ENCODE measurements at places on chromosomes 6 and 20. TPM values are rescaled to one million over a fixed set of nuclear protein-coding genes. Genes with fewer than 3 reads are reported as not detected.

The STX7 gene
- 49.3 TPM for total RNA-seq

The GATA5 gene
- not detected for total RNA-seq

The DSE gene
- 67.1 TPM for total RNA-seq

The TP53TG5 gene
- total RNA-seq, result not detected

The EEF1A2 gene
- 0.68 TPM for total RNA-seq

The SLC12A5 gene
- total RNA-seq, result 1.7 TPM

DNA sequence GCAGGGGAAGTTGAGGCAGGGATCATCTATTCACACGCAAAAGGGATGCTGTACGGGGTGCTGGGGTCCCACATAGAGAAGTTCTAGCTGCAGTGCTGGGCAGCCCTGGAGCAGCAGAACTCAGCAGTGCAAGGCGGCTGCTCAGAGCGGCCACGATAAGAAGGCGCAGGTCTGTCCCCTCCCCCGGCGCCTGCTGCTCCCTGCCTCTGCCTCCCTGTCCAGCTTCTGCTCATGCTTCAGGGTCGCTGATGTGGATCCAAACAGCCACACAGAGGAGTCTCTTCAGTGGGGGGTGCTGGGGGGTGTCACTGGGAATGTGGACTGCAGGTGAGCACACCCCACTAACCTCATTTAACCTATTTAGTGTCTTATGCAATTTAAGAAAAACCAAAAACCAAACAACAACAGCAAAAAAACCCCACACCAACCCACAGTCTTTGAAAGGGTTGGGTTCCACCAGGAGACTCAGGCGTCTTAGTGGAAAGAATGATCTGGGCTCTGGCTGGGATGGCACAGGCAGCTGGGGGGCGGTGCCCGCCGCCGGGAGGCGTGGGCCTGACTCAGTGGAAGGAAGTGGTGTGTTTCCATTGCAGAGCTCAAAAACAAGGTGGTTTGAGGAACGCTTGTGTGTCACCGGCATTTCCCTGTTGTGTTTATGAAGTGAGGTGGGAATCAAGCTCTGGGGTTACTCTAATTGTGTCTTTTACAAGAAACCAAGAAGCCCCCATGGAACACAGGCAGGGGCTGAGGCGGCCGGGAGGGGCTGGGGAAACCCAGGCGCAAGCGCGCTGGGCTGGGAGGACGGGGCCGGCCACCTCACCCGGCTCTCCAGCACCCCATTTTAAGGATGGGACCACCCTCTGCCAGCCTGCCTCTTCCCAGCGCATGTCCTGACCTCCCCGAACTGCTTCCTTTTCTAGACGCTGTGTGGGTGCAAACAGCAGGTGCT is 55.1 kb downstream of the IRF4 start:
- peaks cover 3% of the 10 kb centered on the region for H3K27me3 ChIP-seq
- H3K27ac ChIP-seq, result no peak overlapping the region
- no peak for DNase-seq
- no peaks in the 10 kb centered on the region for H3K36me3 ChIP-seq

DNA sequence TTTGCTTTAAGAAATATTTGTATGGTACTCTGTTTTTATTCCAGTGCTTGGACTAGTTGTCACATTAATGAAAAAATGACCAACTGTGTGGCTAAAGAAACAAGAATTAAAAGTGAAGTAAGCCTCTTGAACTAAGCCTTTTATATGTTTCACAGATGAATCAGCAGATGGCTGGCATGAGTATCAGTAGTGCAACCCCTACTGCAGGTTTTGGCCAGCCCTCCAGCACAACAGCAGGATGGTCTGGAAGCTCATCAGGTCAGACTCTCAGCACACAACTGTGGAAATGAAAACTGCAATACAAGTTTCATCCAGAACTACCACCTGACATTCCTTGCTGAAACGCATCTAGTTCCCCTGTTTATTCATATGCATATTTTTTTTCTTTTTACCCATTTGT is 96.8 kb downstream of the B3GAT2 start:
- H3K27ac ChIP-seq, result no peak overlapping the region
- H3K4me1 ChIP-seq, result no peaks in the 10 kb centered on the region
- peaks cover 12% of the 10 kb centered on the region for H3K36me3 ChIP-seq
- no peak for DNase-seq
- no peak overlapping the region for H3K4me3 ChIP-seq

- no peaks in the 10 kb centered on the region for H3K27me3 ChIP-seq
- no peaks in the 10 kb centered on the region for H3K36me3 ChIP-seq
- H3K4me1 ChIP-seq, result peaks cover 44% of the 10 kb centered on the region
- peak overlapping the region; percentile 95 for H3K27ac ChIP-seq
- DNase-seq, result no peak
These were observed 33.0 kb downstream of the CARMIL1 start for GRCh38 chr6:25312034-25312620.

DNA sequence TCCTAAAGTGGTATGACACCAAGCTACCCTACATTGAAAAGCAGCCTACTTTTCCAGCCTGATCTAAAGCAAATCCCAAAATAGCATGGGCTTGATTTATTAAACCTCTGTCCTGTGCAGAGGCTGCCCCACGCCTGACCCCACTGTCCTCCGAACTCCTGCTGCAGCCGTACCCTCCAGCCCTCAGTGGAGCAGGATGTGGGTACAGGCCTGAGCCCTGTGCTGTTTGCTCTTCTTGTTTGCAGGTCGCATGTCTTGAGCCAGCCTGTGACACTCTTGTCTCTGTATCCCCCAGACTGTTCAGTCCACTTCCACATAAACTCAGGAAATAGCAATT is 61.2 kb downstream of the RPP40 start:
- H3K27ac ChIP-seq, result peak overlapping the region; percentile 74
- H3K27me3 ChIP-seq, result no peaks in the 10 kb centered on the region
- H3K4me3 ChIP-seq, result no peak overlapping the region
- no peak for DNase-seq
- H3K36me3 ChIP-seq, result peaks cover 16% of the 10 kb centered on the region

GRCh38 chr6:25354078-25354932 is 75.1 kb downstream of the CARMIL1 start:
- no peaks in the 10 kb centered on the region for H3K27me3 ChIP-seq
- no peak overlapping the region for H3K27ac ChIP-seq
- no peaks in the 10 kb centered on the region for H3K36me3 ChIP-seq
- no peak overlapping the region for H3K4me3 ChIP-seq
- H3K4me1 ChIP-seq, result peaks cover 45% of the 10 kb centered on the region

GRCh38 chr6:45609141-45609638 is 231.5 kb upstream of the SUPT3H start:
- H3K36me3 ChIP-seq, result no peaks in the 10 kb centered on the region
- DNase-seq, result no peak
- no peaks in the 10 kb centered on the region for H3K27me3 ChIP-seq
- no peak overlapping the region for H3K4me3 ChIP-seq
- H3K27ac ChIP-seq, result no peak overlapping the region
- peaks cover 30% of the 10 kb centered on the region for H3K4me1 ChIP-seq

DNA sequence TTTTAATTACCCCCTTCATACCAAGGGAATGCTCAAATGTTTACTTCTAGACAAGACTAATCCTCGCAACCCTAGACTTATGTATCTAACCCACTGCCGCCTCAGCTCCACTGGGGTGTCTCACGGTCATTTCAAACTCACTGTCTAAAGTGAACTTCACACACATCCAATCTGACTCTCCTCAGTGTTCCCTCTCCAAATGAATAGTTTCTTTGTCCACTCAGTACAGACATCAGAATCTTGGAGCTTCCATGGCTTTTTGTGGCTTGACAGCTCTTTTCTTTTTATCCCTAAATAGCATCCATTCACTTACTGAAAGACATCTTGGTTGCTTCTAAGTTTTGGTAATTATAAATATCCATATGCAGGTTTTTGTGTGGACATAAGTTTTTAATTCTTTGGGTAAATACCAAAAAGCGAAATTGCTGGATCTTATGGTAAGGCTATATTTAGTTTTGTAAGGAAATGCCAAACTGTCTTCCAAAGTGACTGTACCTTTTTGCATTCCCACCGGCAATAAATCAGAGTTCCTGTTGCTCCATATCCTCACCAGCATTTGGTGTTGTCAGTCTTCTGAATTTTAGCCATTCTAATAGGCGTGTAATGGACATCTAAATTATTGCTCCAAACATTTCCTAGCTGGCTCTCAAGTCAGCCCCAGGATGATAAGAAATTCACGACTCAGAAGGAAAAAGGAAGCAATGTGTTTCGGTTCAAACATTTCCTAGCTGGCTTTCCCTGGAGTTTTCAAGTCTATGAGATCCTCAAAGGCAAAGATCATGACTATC is 73.1 kb downstream of the DNAAF9 start:
- H3K4me1 ChIP-seq, result no peaks in the 10 kb centered on the region
- H3K4me3 ChIP-seq, result no peak overlapping the region
- no peak overlapping the region for H3K27ac ChIP-seq
- no peak for DNase-seq

DNA sequence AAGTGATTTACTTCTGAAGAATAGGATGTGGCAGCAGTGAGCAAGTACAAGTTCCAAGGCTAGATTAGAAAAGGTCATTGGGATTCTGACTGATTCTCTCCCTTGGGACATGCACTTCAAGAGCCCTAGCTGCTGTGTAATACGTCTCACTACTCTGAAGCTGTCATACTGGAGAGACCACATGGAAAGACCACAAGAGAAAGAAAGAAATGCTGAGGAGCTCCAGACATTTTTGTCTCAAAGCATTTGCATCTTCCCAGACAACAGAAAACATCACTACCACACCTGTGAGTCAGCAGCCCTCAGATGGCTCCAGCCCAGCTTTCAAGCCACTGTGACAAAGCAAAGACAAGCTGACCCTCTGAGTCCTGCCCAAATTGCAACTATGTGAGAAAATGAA is 20.7 kb downstream of the TENT5A start:
- H3K27ac ChIP-seq, result no peak overlapping the region
- no peak overlapping the region for H3K4me3 ChIP-seq
- H3K4me1 ChIP-seq, result no peaks in the 10 kb centered on the region
- DNase-seq, result no peak

DNA sequence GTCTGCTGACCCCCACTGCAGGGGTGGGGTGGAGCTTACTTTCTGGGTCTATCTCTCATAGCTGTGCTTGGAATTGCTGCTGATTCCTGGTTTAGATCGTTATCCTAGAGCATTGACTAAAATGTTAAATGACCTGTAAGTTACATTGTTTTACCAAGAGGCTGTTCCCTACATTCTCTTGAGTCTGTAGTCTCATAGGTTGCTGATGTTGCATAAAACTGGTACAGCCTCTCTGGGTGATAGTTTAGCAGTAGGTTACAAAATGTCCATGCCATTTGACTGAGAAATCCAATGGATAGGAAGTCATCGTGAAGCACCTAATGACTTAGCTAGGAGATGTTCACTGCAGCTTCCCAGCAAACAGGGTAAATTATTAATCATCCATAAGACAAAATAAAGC is 62.4 kb downstream of the TPD52L1 start:
- H3K27ac ChIP-seq, result no peak overlapping the region
- no peaks in the 10 kb centered on the region for H3K27me3 ChIP-seq
- H3K36me3 ChIP-seq, result no peaks in the 10 kb centered on the region
- no peak for DNase-seq

GRCh38 chr6:116280161-116280932 is 617 bp upstream of the TSPYL1 start:
- DNase-seq, result no peak
- H3K27me3 ChIP-seq, result no peaks in the 10 kb centered on the region
- peaks cover 52% of the 10 kb centered on the region for H3K4me1 ChIP-seq
- H3K36me3 ChIP-seq, result peaks cover 19% of the 10 kb centered on the region
- peak overlapping the region; percentile 98 for H3K27ac ChIP-seq
- peak overlapping the region; percentile 97 for H3K4me3 ChIP-seq
